ENCODE measurements at places on chromosomes 3 and 15.

DNA sequence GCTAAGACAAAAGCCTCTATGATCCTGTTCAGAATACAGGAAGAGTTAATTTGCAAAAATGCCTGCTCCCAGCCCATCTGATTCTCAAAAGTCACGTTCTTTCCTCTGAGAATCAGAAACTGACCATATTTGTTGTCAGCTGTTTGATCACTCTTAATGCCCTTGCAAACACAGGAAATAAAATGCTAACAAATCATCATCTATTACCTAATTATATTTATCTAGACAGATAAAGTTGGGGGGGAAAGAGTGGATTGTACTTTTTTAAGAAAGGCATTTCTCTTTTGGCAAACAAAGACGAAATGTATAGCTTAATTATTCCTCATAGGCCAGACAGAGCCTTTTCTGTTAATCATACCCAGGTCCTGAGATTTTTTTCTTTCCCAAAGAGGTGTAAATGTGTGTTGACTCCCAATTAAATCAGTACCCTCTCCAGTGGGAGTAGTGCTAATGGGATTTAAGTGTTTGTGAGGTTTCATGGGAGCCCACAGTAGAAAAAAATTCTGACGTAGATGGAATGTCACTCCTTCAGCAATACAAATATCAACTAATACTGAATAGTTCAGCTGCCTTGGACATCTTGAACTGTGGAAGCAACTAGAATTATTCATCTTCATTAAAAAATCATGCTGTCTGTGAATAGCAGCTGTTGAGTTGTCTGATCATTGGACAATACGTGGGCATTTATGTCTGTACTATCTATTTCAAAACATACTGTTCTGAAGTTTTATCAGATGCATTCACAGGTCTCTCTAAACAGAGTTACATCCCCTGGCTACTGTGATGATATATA is 22.5 kb upstream of the BNIP2 start:
- no peak for DNase-seq

- no peak for DNase-seq
These were observed 919 bp downstream of the IDH2 start for GRCh38 chr15:90101130-90101968.

- DNase-seq: no peak
These were observed 28.3 kb downstream of the MASP1 start for GRCh38 chr3:187263270-187263669.

- no peak for DNase-seq
These were observed 25.1 kb downstream of the C3orf18 start for GRCh38 chr3:50542177-50543034.

DNA sequence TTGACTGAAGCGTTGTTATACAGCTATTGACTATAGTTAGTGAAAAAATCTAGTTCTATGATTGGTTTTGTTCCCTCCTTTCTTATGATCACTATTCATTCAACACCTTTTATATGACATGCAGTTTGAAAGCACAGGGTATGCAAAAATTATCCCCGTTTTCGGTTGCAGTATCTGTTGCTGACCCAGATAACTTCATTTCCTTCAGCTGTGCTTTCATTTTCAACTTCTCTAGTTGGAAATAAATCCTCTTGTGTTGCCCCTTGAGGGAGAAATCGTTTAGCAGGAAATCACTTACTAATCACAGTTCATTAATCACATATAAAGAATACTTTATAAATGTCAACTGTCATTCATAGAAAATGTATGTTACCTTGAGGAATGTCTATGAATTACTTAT is 55.1 kb downstream of the MBNL1 start:
- no peak for DNase-seq

DNA sequence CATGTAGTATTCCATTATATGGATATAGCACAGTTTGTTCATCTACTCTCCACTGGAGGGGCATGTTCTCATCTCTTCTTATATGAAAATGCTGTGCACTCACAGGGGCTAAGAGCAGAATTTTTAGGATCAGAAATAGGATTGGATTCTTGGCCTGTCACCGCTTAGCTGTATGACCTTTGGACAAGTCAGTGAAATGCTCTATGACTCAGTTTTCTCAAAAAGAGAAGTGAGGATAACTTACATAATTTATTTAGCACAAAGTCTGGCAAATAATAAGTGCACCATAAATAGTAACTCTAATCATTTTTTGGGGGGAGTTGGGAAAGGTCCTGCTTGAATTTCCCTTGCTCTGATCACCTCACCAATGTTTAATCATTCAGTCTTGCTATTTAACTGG is 103.7 kb upstream of the LRIG1 start:
- DNase-seq: no peak

- DNase-seq: no peak
These were observed 51.9 kb upstream of the KLF13 start for GRCh38 chr15:31274496-31275330.

DNA sequence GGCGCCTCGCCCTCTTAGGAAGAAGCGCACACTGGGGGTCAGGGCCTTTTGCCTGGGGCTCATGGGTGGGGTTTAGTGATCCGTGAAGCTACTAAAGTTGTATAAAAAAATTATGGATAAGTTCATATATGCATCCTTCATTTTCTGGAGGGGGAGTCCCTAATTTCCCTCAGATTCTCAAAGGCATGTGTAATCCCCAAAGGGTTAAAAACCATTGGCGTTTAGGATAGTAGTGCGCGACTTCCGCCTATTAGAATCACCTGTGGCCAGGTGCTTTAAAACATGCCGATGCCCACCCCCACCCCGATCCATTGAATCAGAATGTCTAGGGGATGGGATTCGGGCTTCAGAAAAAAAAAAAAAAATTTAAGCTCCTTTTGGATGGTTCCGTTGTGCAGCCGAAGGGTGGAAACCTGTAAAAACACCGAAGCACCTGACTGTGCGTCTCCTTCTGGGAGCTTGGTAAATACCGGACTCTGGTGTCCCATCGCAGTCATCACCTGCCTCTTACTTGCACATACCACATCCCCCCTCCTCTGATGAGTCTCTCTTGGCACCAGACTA is 570 bp downstream of the APH1B start:
- DNase-seq: no peak

- DNase-seq: no peak
These were observed 52.2 kb downstream of the IGF1R start for GRCh38 chr15:98700519-98700918.

- DNase-seq: no peak
These were observed 161.2 kb downstream of the ATP10A start for GRCh38 chr15:25701721-25702465.

DNA sequence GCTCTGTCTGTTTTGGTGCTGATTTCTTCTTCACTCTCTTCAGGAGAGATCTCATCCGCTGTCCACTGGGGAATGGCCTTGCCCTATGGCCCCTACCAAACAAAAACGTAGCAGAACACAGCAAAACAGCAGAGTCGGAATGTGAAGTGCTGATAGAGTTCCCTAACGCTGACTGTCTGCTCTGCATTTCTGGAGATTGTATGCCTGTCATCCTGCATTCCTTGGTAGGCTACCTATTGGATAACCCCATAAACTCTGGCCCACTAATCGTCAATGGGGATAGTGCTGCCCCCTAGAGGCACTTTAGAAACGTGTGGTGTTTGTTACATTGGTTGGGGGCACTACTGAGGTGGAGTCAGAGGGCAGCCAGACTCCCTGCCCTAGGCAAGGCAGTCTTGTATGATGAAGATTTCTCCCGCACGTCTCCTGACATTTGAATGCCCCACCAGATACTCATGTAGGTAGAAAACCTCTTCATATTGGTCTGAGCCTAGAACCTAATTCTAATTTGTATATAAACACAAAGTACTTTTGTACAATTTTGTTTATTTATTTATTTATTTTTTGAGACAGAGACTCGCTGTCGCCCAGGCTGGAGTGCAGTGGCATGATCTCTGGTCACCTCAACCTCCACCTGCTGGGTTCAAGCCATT is 15.6 kb upstream of the MAGEF1 start:
- DNase-seq: peak; percentile 52

DNA sequence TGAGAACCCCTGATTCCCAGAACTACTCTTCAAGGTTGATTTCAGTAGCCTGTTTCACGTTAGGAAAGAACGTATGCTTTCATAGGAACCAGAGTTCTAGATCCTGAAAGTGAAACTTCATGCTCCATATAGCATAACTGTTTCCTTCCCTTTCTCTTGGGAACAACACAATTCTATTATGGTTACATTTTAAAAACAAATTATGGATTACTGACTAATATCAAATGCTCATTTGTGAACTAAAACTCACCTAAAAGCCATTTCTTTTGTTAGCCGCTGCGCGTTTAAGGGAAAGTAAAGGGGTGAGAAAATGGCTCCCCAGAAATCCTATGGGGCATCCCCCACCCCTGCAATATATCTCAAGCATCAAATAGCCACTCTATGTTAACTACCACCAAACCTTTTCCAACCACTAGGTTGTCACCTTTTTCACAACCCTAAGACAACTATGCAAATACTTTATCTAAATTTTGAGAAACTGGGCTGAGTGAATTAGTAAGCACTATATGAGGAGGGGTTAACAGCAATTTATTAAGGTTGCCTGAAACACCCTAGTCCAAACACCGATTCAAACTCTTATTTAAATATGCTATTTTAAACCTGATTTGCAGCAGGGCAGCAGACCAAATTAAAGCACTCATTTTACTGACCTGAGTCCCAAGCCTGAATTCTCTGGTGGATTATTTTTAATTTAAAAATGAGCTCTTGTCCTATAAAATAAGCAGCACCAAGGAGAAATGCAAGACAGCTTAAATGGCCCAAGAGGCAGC is 2.4 kb downstream of the SIAH2 start:
- no peak for DNase-seq

- no peak for DNase-seq
These were observed 282.3 kb downstream of the PYDC2 start for GRCh38 chr3:191743283-191743682.

DNA sequence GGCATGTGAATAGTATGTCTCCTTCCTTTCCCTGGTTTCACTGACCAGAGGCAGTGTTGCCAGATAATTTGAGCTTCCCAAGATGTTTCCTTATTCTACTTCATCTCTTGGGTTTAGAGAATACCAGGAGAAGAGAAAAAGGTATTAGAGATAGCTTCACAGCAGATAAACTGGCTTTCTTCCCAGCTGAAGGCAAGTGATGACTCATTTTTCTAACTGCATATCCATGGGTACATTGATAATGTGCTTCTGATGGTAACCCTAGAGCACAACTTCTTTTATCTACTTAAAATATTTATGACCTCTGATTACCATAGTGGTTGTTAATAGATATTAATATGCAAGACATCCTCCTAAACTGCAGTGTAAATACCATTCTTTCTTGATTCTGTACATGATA is 34.6 kb upstream of the CMTM8 start:
- no peak for DNase-seq

DNA sequence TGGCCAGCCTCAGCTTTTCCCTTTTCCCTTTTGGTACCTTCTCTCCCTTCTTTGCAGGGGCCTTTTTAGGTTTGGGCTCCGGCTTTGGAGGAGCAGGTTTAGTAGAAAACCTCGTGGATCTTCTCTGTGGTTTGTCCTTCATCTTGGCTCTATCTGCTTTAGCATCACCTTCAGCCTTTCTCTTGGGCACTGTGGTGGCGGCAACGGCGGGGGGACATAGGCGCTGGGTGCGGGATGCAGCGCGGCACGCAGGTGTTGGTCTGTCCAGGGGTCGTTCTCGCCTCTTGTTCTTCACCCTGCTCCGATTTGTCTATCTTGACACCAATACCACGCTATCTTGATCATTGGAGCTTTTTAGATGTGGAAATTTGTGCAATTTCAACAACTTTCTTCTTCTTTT is 64.5 kb upstream of the SMAD3 start:
- DNase-seq: no peak

- no peak for DNase-seq
These were observed 480.9 kb downstream of the ZIC1 start for GRCh38 chr3:147890114-147890513.

DNA sequence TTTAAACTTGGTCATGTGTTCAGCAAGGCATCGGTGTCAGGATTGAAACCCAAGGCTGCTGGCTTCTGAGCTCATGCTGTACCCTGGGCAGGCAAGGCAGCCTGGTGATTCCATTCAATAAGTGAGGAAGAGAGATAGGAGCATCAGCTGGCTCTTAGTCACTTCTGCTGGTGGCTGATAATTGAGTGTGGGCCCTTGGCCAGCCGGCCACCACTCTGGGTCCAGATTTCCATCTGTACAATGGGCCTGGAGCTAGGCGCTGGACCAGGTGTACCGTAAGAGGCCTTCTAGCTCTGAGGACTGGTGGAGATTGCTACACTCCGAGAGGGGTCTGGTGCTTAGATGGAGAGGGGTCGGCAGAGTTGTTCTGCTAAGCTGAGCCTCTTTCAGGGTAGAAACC is 4.3 kb downstream of the CD276 start:
- DNase-seq: no peak

- peak; percentile 38 for DNase-seq
These were observed 611 bp upstream of the USP19 start for GRCh38 chr3:49121132-49121736.

DNA sequence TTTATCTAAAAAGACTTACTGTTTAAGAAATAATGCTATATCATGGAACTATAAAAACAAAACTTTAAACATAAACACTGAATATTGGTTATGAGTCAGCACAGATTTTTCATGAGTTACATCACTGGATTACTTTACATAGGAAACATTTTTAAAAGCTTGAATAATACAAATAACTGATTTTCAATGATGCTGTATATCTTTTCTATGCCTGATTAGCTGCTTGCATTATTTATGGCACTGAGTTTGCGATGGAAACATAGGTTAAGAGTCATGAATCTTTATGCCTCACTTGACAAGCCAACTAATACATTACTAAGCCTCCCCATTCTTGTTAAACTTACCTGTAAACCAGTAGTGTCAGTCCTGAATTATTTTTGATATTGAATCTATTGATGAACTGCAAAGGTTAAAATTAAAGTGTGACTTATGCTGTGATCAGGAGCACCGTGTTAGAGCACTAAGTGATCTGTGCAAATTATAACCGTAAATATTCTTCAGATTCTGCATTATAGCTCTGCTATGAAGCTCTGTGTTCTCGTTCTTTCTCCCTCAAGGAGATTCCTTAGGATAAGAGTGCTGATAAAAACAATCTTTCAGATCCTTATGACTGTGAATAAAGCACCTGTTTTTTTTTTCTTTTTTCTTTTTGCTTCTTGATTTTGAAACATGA is 437.3 kb upstream of the BCHE start:
- DNase-seq: no peak

DNA sequence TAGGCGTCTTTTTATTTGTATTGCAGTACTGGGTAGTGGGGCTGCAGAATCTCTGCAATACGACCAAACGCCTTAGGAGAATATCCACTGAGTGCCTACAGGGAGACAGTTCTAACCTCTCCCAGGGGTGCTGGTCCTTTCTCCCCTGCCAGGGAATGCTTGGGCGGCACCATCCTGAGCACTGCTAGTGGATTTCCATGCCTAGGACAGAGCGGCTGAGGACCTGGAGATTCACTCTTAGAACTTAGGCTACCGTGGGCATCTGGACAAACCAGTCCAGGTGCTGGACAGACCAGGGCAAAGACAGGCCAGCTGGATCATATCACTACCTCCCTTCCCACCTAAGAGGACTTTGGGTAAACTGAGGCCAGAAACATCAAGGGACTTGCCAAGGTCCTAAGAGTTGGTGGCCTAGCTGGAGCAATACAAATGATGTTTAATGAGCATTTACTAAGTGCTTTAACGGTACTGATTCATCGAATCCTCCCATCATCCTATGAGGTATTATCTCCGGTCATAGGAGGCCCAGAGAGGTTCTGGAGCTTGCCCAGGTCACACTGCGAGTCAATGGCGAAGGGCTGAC is 902 bp downstream of the TMEM44 start:
- no peak for DNase-seq
